ENCODE measurements at places on chromosomes 1 and 21. TPM values are rescaled to one million over a fixed set of nuclear protein-coding genes. Genes with fewer than 3 reads are reported as not detected.

GRCh38 chr1:186838380-186839040, 9.8 kb downstream of the PLA2G4A start:
- DNase-seq, result no peak

- no peak for DNase-seq
These were observed 75.8 kb upstream of the GNG4 start for GRCh38 chr1:235725434-235725833.

- DNase-seq, result no peak
These were observed 74.0 kb downstream of the TENT5C start for GRCh38 chr1:117679868-117680267.

DNA sequence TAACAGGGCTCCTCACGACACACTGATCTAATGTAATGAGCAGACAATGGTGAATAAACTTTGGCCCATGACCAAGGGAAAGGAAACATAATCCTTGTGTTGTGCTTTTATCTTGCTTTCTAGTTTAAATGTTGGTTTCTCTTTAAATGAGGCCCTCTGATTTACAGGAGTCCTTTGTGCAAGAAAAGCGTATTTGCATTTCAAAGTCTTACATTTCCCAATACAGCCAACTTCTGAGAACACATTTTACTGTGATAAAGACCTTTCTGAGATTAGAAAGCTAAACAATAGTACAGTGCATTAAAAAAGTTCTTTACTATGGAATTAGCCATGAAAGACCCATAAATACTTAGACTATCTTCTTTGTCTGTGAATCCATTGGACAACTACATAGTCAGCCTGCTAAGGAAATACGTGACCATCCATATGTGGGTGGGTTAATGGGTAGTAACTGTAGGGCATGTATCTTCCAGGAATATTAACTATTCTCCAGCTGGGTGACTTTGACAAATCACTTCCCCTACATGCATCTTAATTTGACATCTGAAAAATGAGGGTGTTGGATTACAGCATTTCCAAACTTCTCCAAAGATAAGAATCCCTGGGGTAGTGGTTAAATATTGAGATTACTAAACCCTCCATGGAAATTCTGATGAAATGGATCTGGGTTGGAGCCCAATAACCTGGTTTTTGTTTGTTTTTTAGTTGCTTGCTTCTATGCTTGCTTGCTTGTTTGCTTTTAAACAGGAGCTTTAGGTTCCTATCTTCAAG, 50.3 kb upstream of the USP1 start:
- DNase-seq, result no peak

GRCh38 chr21:36750576-36750959, 51.7 kb downstream of the SIM2 start:
- DNase-seq, result no peak

DNA sequence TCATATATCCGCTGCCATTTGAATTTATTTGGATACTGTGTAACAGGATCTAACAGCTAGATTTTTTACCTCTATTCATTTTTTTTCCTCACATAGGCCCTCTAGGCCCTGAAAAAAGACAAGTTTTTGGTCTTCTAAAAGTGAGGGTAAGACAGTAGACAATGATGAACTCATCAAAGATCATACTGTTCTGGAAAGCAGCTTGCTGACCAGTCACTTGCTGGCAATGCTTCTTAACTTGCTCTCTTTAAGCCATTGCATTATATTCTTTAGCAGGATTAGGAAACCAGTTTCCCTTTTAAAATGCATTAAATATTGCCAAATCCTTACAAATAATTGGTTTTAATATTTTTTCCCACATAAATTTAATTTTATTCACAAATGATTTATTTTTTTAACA, 65.5 kb downstream of the SYT14 start:
- DNase-seq, result no peak

GRCh38 chr1:234911787-234912186, 216.8 kb downstream of the TOMM20 start:
- no peak for DNase-seq

GRCh38 chr21:17532292-17532691, 19.4 kb downstream of the CXADR start:
- no peak for DNase-seq

DNA sequence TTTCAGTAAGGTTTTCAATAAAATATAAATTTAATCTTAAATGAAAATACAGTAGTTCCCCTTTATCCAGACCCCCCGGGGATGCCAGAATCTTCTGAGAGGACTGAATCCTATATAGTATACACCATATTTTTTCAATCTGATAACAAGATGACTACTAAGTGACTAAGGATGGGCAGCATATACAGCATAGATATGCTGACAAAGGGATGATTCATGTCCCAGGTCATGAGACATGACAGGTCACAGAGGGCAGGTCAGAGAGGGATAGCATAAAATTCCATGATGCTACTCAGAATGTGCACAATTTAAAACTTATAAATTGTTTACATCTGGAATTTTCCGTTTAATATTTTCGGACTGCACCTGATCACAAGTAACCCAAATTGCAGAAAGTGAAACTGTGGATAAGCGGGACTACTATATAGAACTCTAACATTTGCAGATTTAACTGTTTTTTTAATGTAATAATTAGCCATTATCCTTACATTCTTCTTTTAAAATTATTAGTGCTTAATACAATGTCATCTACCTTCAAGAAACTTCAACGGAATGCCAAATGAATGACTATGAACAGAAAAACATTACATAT, 48.8 kb downstream of the LRRC40 start:
- no peak for DNase-seq

DNA sequence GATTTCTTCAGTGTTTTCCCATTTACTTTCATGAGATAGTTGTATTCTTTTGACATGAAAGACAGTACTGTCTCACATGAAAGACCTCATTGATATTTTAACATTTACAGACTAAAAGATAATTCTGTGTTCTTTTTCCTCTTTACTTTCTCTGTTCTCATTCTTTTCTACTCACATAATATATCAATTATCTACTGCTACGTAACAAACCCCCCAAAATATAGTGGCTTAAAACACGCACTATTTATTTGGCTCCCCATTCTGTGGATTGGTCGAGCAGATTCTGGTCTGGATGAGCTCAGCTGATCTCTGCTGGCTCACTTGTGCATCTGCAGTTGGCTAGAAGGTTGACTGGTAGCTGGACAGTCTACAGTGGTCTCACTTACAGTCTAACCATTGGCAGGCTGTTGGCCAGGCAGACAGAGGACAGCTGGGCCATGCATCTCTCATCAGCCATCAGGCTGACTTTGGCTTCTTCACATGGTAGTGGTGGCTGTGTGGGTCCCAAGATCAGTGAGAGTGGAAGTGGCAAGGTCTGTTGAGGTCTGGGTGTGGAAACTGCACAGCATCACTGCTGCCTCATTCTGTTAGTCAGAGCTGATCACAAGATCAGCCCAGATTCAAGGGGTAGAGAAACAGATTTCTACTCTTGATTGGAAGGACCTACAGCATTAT, 63.2 kb downstream of the MPZL1 start:
- DNase-seq, result no peak

DNA sequence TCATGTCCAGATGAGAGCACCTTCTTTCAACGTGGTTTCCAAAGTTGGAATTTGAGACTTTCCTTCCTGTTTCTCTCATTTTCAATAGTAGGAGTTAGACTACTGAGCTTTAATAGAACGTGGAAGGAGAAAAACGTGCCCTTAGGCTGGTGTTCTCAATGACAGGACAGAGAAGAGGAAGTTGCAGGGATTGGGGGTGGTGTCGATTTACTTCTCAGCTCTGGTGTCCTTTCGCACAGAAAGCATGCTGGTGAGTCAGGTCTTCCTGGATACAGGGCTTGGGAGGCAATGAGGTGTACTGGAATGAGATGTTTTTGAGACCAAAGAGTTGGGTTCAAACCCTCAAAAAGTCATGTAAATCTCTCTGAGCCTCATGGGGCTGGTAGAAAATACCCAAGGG, 67.1 kb downstream of the HIVEP3 start:
- DNase-seq, result no peak

GRCh38 chr21:31310750-31311149, 33.3 kb downstream of the TIAM1 start:
- DNase-seq, result no peak

GRCh38 chr1:151611832-151612500, at the start of gene SNX27:
Gene SNX27, plus strand, starts transcription at chr1:151612050. Its CDS starts 152 bp downstream, at chr1:151612202.
- peak; percentile 96 for DNase-seq

- no peak for DNase-seq
These were observed 1.6 kb downstream of the SLC44A3 start for GRCh38 chr1:94821636-94822305.

DNA sequence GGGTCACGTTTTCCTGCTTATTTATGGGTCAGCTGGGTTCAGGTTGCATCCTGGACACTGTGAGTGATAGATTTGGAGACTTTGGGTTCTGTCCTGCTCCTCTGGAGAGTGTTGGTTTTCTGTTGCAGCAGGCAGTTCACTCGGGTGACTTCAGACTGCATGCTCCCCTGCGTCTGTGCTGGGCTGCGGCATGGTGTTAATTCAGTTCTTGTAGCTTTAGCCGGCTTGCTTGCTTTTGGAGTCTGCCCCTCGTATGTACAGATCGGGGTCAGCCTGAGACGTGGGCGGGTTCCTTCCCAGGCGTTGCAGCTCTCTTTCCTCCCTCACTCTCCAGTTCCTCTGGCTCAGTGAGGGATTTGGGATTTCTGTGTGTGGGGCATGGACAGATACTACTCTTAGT, 38.0 kb downstream of the PCNT start:
- DNase-seq, result no peak

GRCh38 chr21:34017039-34017961, 56.1 kb upstream of the MRPS6 start:
- no peak for DNase-seq

DNA sequence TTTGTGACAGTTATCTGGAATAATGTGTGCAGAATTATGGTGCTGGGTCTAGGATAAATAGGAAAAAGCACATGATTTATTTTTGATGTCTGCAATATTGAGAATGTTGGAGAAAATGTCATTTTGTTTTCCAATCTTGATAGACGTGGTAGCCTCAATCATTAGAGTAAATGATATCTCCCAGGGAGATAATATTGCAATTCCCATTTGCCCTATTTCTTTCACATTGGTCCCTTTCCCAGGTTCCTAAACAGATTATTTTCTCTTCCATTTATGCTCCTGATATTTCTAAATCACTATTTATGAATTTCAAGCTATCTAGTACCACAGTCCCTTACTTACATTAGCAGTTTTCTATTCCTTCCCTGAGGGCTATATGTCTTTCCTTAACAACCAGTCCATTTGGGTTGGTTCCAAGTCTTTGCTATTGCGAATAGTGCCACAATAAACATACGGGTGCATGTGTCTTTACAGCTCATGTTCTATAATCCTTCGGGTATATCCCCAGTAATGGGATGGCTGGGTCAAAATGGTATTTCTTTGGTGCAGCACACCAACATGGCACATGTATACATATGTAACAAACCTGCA, 447.3 kb downstream of the PLA2G4A start:
- DNase-seq, result no peak

DNA sequence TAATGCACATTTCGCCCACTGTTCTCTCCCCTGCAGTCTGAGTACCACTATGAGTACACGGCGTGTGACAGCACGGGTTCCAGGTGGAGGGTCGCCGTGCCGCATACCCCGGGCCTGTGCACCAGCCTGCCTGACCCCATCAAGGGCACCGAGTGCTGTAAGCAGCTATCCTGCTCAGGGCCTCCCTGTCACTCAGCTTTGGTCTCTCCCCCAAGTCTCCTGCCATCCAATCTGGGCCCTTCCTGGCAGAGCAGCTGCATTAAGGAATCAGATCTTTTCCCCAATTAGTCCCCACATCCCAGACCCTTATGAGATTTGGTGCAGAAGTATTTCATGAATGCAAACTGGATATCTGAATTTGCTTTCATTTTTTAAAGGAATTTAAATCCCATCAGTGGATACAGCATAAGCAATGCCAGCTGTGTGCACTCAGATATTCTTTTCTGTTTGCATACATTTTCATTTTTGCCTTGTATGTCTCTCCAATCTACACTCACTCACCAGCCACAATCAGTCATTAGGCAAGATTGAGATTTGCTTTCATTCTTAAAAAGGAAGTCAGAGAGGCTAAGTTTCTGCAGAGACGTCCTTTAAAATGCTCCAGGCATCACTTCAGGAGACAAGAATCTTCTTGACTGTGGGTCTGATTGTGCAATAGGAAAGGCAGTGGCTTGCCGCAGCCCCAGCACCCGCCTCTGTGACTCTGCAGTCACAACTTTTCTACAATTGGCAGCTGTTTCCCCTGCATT, 48.1 kb downstream of the ELAPOR1 start:
- peak; percentile 77 for DNase-seq

DNA sequence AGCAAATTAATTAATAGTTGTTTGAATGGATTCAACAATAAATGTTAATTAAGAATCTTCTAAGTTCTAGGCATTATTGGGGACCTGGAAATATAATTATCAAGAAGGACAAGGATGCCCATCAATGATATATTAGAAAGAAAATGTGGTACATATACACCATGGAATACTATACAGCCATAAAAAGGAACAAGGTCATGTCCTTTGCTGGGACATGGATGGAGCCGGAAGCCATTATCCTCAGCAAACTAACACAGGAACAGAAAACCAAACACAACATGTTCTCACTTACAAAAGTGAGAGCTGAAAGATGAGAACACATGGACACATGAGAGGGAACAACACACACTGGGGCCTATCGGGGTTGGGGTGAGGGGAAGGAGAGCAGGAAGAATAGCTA, 141.4 kb upstream of the JUN start:
- no peak for DNase-seq

DNA sequence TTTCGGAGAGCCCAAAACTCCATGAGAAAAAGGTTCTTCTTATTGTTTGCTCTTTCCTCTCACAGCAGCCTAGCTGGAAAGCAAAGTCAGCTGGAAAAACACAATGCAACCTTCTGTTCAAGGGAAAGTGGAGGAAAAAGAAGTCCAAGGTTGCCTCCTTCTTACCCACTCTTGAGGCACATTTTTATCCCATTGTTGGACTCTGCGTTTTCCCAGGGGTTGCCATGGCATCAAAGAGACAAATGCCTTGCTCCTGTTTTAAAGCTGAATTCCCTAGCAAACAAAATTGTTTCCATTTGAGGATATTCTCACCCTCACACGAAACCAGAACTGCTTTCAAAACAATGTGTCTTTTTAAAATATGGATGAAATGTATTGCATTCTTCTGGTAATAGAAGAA, 45.1 kb upstream of the PALMD start:
- no peak for DNase-seq

GRCh38 chr1:58574816-58575215, 2.2 kb downstream of the TACSTD2 start:
- no peak for DNase-seq

DNA sequence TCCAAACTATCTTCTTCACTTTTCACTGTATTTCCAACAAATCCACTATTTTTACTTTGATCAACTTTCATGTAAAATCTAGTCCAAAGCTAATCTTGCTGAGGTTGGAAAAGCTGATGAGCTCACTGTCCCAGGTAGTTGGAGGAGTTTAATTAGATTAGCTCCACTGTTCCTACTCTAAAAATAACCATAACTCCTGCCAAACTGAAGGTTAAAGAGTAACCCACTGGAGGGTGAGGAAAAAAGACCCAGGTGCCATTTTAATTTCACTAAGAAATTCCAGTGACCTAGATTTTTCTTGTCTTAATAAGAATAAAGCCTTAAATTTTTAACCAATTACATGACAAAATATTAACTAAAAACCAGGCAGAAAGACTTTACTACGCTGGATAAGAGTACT, 15.3 kb downstream of the DCAF8 start:
- no peak for DNase-seq

Gene RHCE
- 0.54 TPM for total RNA-seq

Gene WNT2B
- total RNA-seq, result 12.8 TPM

Gene TMIGD3
- 2.8 TPM for total RNA-seq

Gene LRRC38
- 3.9 TPM for total RNA-seq

Gene SPRR2E
- not detected for total RNA-seq

Gene CAPN9
- 0.23 TPM for total RNA-seq

Gene RIPK4
- 0.86 TPM for total RNA-seq

Gene FYB2
- 0.76 TPM for total RNA-seq

Gene ANKRD45
- 1.4 TPM for total RNA-seq

Gene S100A7A
- not detected for total RNA-seq

Gene NGF
- total RNA-seq, result 5.5 TPM

Gene NIBAN1
- total RNA-seq, result 324 TPM

Gene SPRR2B
- total RNA-seq, result not detected
